ENCODE measurements at places on chromosomes 2 and 18.

GRCh38 chr2:62465741-62466502 is 40.1 kb downstream of the TMEM17 start:
- no peak for DNase-seq

GRCh38 chr18:519019-519879 is 18.7 kb upstream of the COLEC12 start:
- DNase-seq = no peak

GRCh38 chr2:69612200-69612599 is 31.3 kb downstream of the AAK1 start:
- no peak for DNase-seq

GRCh38 chr2:201904538-201905420 is 98.4 kb downstream of the CDK15 start:
- DNase-seq = no peak

- DNase-seq = no peak
Measured at GRCh38 chr2:32011485-32011960, 715 bp upstream of the MEMO1 start.

DNA sequence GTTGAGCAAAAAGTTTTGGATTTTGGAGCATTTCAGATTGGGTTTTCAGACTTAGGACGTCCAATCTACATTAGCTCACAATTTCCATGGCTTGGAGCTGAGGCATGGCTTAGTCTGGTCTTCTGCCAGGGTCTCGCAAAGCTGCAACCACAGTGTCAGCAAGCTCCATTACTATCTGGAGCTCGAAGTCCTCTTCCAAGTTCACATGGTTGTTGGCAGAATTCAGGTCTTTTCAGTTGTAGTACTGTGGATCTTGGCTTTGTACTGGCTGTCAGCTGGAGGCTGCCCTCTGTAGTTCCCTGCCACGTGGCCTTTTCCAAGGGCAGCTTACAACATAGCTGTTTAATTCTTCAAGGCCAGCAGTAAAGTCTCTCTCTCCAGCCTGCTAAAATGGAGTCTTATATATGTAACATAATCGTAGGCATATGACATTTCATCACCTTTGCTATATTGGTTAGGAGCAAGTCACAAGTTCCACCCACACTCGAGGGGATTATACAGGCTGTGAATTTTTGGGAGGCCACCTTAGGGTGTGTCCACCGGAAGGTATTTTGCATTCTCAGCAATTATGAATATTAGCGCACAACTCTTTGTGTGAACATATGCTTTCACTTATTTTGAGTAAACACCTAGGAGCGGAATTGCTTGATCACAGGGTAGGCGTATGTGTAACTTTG is 41.5 kb upstream of the EPC2 start:
- DNase-seq = no peak

DNA sequence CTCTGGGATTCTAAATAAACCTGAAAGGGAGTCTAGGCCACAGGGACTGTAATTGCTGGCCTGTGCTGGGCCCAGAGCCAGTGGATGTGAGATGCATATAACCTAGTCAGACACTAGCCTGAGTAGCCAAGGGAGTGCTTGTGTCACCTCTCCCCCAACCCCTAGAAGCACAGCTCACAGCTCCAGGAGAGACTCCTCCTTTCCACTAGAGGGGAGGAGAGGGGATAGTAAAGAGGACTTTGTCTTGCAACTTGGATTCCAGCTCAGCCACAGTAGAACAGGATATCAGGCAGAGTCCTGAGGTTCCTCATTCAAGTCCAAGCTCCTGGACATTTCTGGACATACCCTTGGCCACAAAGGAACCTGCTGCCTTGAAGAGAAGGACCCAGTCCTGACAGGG is 18.4 kb upstream of the EVA1A start:
- no peak for DNase-seq

GRCh38 chr18:29501952-29502351 is 1325.0 kb upstream of the CDH2 start:
- DNase-seq = no peak

- no peak for DNase-seq
Measured at GRCh38 chr2:38073211-38074057, 2.5 kb downstream of the CYP1B1 start.

DNA sequence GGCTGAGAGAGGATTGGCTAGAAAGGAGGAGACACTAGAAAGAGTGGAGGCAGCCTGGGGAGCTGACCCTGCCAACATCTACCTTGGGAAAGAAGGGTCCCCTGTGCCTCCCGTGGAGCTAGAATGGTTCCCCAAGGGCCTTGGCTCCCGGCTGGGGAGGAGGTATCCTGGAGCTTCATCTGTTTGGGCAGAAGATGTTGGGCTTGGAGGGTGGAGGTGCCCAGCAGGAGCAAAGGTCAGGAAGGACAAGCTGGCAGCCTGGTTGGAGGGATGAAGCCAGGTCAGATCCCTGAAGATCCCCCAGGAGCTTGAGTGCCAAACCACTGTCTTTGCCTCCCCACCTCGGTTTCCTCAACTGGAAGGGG is 2.9 kb downstream of the ATP6V1B1 start:
- DNase-seq = no peak

GRCh38 chr2:55134316-55134706 is 84.1 kb upstream of the RTN4 start:
- no peak for DNase-seq

- no peak for DNase-seq
Measured at GRCh38 chr2:25939257-25939668, 43.0 kb downstream of the KIF3C start.

GRCh38 chr2:40249577-40249976 is 202.3 kb downstream of the SLC8A1 start:
- DNase-seq = no peak

DNA sequence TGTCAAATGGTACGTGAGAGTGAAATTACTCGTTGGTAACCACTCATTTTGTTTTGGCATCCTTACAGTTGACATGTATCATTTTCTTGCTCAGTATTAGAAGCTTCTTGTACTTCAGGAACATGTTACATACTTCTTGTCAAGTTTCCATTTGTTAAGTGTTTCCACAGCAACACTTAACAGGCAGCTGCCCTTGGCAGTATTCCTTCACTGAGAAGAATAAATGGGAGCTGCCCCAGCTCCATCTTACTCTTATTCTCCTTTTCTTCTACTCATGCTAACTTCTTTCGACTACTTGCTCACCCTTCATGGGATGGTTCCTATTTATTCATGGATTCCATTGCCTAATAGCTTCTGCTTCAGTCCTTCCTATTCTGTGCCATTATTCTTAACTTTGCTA is 60.1 kb upstream of the TUBA3E start:
- no peak for DNase-seq

DNA sequence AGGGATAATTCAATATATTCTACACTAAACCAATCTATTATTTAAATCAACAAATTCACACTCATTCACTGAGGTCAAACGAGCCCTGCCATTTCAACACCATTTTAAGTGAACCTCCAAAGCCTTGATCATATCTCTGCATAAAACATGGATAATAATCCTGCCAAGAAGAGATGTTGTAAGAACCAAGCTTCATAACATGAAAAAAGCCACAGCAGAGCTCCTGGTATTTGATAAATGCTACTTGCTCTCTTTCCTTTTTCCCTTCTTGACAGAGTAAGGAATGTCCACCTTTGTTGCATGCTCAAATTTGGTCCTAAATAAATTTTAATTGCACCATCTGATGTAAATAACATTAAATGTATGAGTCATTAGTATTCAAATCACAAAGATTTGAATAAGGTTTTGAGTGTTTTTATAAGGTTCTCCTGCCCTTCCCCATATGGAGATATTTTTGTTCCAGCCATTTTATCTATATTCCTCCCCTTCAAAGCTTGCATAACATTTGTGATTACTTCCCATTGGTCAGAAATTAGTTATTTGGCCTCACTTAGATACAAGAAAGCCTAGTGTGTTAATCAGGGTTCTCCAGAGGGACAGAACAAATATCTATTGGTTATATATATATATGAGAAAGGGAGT is 318.8 kb downstream of the RND3 start:
- no peak for DNase-seq

GRCh38 chr2:207836521-207837133 is 66.9 kb upstream of the FZD5 start:
- DNase-seq = no peak

DNA sequence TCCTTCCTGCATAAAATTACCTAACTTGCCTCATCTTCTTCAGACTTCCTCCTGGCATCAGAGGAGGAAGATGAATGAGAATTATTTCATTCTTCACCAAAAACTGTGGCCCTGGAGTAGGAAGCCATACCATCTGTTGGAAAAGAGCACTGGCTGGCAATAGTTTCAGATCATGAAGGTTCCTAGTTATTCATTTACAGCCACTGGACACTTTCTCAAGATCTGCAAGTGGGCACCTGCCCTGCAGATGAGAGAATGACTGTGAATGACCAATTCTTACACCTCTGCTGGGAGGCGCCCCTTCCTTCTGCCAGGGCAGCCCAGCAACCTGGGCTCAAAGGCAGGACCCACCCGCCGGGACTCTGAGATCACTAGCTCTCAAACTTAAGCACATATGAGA is 13.0 kb downstream of the DIPK1C start:
- no peak for DNase-seq

GRCh38 chr18:47847635-47848034 is 82.8 kb downstream of the SMAD2 start:
- no peak for DNase-seq

GRCh38 chr2:85865539-85866164 is 23.1 kb downstream of the ST3GAL5 start:
- no peak for DNase-seq

GRCh38 chr18:8287196-8287885 is 321.9 kb upstream of the RAB12 start:
- DNase-seq = no peak

- no peak for DNase-seq
Measured at GRCh38 chr2:11746807-11747459, 501 bp downstream of the LPIN1 start.

DNA sequence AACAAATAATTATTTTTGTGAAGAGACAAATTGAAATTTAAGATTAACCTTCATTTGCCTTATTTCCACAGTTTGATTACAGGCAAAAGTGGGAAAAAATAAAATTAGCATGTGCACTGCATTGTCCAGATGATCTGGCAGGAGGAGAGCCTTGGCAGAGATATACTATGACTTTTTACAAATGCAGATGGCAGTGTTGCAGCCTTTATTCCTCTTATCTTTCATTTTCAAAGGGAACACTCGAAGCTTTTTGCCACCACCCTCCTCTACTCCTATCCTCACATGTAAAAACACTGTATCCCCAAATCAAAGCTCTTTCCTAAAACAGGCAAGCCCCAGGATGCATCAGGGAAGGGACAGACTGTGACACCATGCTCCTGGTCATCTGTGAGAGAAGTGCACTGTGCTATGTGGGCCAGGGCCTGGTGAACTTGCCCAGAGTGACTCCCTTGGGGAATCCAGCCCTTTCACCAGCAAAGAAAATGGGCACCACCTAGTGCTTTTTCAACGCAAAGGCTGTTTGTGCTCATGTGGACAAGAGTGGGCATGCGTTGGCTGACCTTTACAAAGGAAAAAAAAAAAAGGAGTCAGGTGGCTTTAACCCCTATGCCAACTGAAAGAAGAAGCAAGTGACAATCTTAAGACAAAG is 74.7 kb upstream of the ETAA1 start:
- DNase-seq = no peak

DNA sequence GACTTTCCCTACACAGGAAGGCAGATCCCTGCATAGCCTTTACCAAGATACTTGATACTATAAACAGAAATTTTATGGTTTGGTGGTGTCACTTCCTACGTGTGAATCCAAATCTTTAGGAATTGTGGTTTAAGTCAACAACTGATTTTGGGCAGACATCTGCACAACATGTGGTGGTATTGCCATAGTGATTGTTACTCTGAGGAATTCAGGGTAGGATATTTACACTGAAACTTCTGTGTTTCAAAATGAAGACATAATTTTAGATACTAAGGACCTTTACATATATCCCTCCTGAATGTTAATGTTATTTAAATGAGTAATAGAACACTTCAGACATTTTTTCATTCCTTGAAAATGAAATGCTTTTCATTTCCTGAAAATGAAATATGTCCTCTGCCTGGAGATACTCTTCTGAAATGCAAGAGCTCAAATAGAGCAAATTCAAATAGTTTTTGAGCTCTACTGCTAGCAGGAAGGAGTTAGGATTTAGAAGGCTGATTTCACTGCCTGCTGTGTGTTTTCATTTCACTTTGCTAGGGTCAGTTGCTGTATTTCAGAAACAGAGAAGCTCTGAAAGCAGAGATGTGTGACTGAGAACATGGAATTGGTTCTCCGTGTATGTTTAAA is 77.2 kb downstream of the MDH1 start:
- no peak for DNase-seq

DNA sequence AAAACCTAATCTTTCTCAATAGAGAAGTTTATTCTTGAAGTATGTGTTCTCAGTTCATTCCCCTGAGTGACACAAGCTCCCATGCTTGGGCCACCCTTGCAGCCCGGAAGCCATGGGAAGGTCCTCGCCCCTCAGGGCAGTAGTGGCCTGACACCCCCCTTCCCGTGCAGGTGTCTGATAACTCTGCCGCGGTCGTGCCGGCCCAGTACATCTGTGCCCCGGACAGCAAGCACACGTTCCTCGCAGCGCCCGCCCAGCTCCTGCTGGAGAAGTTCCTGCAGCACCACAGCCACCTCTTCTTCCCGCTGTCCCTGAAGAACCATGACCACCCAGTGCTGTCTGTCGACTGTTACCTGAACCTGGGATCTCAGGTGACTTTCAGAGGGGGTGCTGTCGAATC is 32.4 kb downstream of the NTSR2 start:
- DNase-seq = no peak

Data from stimulated activated CD8-positive, alpha-beta memory T cell treated with anti-CD3 and anti-CD28 coated beads, Interleukin-15, amount 100 ng/mL, for 24 hours (primary cell).